SK-MEL-5 (cell line): ENCODE measurements at places on chromosomes 7 and 10.

- no peak for DNase-seq
Observed at GRCh38 chr10:75532253-75532924, 101.0 kb downstream of the LRMDA start.

DNA sequence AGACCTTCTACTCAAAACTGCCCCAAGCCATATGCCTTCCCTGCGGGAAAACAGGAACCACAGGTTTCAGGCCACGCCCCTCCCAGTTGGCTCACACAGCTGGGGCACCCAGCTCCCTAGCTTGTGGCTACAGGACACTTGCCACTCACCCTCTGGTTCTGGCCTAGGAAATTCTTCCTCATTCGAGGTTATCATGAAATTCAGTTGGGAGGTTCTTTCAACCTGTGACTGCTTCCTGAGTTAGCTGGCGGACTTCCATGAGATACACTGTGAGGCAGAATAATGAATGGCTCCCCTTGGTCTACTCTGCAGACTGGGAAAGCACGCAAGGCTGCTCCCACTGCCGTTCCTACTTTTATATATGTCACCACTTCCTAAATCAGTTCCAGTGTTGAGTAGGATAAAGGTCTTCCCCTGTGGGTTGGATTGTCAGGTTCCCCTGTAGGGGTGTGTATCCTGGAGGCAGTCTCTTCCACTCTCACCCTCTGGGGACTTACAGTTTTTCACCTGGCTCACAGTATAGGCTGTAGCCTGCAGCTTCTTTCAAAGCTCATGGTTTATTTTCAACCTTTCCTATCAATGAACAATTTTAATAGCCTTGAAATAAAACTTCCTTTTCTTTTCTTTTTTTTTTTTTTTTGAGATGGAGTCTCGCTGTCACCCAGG is 37.0 kb downstream of the GPR22 start:
- DNase-seq, result no peak

DNA sequence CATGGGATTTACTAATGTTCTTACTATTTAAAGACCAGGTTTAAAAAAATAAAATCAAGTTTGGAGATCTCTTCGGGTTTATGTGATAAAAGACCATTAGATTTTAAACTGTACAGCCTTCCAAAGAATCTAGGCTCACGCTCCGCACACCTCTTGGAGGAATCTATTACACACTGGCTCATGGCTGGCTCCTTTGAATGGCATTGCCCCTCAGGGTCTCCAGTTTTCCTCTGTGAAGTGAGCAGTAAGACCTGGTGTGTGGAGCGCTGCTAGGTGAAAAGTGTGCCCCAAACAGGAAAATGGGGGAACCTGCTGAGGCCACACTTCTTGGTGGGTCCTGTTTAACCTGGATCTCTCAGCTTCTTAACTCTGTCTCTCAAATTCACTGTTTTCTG is 142.3 kb downstream of the KAT6B start:
- DNase-seq, result no peak

DNA sequence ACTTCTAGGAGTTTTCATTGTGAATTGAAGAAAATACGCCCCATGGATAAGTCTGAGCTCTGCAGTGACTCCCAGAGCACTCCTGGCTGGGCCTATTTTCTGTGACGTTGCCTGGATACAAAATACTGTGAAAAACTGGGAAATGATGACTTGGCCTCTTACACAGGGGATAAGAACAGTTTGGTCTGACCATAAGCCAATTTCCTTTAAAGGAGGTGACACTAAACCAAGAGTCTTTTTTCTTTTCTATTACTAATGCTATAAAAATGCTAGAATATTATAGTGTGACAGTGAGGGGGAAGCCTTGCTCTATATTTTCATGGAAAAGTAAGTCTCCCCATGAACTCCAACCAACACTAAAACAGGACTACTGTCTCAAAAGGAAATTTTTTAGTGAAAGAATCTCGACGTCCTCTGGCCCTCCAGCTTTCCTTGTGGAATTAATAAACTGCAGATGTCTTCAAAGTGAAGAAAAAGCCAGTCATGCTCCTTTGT is 45.5 kb downstream of the MYOF start:
- DNase-seq, result no peak

DNA sequence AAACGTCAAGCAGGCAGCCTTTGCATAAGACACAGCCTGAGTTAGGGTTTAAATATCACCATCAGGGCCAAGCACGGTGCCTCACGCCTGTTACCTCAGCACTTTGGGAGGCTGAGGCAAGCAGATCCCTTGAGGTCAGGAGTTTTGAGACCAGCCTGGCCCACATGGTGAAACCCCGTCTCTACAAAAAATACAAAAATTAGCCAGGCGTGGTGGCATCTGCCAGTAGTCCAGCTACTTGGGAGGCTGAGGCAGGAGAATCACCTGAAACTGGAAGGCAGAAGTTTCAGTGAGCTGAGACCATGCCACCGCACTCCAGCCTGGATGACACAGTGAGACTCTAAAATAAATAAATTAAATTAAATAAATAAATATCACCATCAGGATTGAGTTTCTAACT is 33.0 kb downstream of the SRPK2 start:
- no peak for DNase-seq

GRCh38 chr7:141202535-141202934 is 128.7 kb downstream of the TMEM178B start:
- DNase-seq, result no peak
